Muscle of back (tissue), 13 donors: ENCODE measurements at places on chromosomes 13 and 19.

GRCh38 chr19:33309826-33310225 is 7.5 kb upstream of the CEBPA start:
- DNase-seq, result no peak

- no peak for DNase-seq
These were observed 7.7 kb upstream of the DIRAS1 start for GRCh38 chr19:2728783-2729387.

GRCh38 chr13:95704510-95704909 is 27.6 kb downstream of the DNAJC3 start:
- no peak for DNase-seq

GRCh38 chr13:41019578-41020347 is 647 bp upstream of the ELF1 start:
- no peak for DNase-seq

GRCh38 chr13:54078271-54078870 is 1049.8 kb downstream of the OLFM4 start:
- DNase-seq, result no peak

DNA sequence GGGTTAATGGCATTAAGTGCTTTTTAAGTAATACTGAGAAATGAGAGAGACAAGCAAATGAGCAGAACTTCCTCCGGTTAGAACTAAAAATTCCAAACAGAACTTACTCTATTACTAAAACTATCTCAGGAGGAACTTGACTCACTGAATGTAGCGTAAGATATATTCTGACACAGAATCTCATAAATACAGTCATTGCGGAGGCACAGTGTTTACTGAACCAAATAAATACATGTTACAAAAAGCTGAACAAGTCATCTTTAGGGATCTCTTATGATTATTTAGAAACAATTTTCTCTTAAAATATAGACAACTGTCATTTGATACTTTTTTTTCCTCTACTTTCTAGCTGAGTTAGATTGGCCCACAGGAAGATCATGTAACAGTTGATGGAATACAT is 283.1 kb downstream of the KLF12 start:
- DNase-seq, result no peak

DNA sequence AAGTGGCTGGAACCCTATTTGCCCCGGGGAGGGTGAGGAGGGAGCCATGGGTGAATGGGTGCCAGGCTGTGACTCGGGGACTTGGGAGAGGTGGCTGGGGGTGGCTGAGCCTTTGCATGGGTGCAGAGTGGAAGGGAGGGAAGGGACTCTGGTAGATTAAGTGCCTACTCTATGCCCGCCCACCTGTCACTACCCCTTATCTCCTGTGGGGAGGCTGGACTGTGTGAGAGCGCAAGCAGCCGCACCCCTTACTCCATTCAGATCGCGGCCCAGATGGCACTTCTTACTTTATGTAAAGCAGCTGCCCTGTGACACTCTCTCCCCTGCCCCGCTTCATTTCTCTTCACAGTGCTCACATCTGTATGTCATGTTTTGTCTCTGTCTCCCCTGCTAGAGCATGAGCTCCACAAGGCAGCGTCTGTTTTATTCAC is 2.9 kb downstream of the KASH5 start:
- no peak for DNase-seq

GRCh38 chr19:676007-676338 is 219 bp upstream of the FSTL3 start:
- DNase-seq, result no peak

GRCh38 chr13:40665126-40666044 is 1.1 kb downstream of the FOXO1 start:
- peak; percentile 49 for DNase-seq

DNA sequence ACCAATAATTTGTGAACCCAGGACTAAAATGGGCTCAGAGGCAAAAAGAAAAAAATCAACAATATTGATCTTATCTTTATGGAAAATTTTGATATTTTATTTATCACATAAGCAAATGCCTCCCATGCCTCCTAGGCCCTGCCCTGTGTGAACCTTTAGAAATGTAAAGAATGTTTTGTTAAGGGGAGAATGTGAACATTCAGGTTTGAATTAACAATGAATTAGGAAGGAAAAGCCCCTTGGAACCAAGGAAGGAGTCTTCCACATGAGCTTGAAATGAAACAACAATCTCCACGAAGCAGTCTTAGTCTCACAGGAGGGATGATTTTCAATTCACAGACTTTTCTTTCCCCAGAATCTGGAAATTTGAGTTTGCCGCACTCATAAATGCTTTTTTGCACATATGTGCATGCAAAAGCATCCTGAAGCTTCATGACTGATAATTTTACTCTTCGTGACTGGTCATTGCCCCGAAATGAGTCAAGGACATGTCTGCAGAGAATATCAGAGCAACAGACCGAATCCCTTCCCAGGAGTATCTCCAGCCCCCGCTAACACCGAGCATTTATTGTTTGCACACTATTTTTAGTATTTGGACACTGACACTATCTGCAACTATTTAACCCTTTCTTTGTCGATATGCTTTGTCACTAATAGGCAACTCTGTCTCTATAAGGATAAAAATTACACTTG is 135.2 kb downstream of the DCT start:
- DNase-seq, result peak; percentile 42

- no peak for DNase-seq
These were observed 130.9 kb downstream of the SHISA2 start for GRCh38 chr13:25920931-25921330.

GRCh38 chr13:53220038-53220437 is 191.4 kb downstream of the OLFM4 start:
- DNase-seq, result no peak

DNA sequence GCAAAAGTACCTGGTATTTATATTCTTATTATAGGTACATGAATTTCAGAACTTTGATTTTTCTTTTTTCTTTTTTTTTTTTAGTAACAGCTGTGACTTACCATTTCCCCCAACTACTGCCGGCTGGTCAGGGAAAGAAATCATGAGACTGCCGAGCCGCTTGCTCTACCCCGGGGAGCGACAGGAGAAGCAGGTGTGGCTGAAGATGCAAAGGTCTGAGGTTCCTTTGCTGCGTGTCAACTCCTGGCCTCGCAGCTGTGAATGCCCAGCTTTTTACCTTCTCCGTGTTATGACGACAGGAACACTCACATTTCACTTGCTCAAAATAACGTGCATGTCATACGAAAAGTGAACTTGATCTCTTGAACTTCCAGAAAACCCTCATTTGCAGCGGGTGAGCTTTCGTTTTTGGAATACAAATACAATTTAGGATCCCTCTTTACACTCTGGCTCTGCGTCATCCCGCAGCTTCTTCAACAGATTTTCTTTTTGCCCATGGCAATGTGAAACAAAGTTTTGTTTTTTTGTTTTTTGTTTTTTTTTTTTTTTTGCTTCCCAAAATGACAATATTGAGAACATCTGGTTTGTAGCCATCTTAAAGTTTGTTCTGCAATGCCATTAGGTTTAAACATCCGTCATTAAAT is 117.9 kb downstream of the EFNB2 start:
- peak; percentile 48 for DNase-seq

DNA sequence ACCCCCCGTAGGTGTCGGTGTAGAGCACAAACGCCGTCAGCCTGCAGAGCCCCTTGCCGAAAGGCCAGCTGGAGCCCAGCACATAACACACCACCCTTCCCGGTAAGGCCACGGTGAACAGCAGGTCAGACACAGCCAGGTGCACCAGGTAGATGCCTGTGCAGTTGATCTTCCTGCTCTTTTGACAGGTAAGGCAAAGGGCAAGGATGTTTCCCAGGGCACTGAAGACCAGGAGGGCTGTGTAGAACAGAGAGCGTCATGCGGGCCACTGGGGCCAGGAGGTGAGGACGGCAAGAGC is 92.6 kb upstream of the TM9SF2 start:
- DNase-seq, result no peak

DNA sequence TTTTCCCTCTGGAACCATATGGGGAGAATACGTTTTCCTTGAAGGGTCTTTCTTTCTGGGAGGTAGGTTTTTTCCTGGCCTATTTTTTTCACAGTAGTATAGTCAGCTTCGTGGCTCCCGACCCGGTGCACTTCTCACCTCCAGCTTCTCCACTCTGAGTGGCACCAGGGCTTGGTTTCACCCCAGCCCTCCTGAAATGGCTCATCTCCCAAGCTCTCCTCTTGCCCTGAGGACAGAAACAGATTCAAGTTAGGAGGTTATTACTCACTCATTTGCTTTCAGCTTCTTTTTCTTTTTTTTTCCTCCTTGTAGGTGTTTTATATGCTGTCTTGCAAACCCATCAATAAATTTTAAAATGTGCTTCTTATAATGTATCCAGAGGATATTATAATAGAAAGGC is 199.3 kb downstream of the RFC3 start:
- no peak for DNase-seq
